Glomerular endothelial cell (primary cell): ENCODE measurements at places on chromosomes 7 and 10. TPM values are rescaled to one million over a fixed set of nuclear protein-coding genes. Genes with fewer than 3 reads are reported as not detected.

CSTF2T gene
- total RNA-seq, result 14.1 and 21.9 TPM in 2 replicates

VSTM4 gene
- 0.15 and 0.35 TPM in 2 replicates for total RNA-seq

TRPV5 gene
- not detected in 2 replicates for total RNA-seq

NACAD gene
- total RNA-seq, result 7.3 and 7.9 TPM in 2 replicates

ZNF775 gene
- 9.4 and 16.6 TPM in 2 replicates for total RNA-seq

DNA sequence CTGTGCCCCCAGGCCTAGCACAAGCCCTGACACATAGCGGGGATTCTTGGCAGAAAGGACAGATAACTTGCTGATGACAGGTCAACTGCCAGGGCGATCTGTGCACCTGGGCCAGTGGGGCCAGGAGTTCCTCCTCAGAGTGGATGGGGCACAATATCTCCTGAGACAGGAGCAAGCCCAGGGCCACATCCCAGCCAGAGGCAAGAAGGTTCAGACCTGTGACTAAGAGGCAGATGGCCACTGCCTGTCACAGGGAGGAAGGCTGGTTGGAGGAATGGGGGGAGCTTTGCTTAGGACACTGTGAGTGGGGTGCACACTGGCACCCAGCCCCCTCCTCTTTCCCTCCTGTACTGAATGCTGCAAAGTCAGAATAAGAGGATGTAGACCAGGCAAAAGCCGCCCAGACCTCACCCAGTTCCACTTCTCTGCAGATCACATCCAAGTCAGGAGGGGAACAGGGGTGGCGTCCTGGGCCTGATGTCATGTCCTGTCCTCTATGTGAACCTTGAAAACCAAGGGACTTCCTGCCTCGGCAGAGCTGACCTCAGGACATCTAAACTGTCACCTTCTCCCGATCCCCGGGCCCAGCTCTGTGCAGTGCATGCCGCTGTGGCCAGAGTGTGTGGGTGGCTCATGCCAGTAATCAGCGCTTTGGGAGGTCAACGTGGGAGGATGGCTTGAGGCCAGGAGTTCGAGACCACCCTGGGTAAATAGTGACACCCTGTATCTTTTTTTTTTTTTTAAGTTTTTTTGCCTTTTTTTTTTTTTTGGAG lies 1.3 kb downstream of the GUSB start:
- DNase-seq, result no peak

DNA sequence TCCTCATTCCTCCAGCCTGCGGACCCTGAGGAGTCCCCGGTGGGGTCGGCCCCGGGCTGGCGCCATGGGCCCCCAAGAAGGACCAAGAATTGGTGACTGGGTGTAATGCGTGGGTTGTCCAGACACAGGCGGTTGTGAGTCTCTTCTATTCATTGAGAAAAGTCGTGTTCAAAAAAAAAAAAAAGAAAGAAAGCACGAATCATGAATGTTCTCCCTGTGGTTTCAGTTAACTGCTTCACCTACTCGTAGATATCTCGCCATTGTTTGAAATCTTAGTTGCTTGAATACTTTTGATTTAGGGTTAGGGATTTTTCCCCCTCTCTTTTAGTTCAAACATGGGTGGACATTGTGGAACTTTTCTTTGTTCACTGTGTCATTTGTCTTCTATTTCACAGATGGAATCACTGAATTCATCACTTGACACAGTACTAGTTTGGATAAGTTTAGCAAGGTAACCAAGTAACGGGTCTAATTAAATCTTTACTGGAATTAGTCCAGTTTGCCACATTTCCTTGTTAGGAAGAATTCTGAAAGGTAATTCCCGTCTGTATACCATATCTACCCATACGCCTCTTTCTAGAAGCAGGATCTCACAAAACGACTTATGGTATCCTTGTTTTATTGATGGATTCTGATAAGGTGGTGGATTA lies 775 bp downstream of the STARD3NL start:
- no peak for DNase-seq

DNA sequence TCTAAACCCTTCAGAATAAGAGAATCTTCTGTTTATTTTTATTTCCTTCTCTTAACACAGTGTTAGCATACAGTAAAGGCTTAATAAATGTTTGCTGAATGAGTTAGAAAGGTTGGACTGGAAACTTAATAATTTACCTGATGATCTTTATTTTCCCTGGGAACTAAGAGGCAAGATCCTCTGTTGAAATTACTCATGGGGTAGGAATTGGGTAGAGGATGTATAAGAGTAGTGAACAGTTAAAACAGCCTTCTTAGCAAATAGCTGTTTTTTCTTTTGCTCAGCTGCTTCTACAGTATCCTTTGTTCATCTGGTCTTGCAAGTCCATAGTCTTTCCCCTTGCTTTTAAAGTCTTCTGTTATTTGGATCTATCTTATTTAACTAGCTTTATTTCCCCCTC lies 80.0 kb downstream of the AKAP9 start:
- DNase-seq, result no peak

DNA sequence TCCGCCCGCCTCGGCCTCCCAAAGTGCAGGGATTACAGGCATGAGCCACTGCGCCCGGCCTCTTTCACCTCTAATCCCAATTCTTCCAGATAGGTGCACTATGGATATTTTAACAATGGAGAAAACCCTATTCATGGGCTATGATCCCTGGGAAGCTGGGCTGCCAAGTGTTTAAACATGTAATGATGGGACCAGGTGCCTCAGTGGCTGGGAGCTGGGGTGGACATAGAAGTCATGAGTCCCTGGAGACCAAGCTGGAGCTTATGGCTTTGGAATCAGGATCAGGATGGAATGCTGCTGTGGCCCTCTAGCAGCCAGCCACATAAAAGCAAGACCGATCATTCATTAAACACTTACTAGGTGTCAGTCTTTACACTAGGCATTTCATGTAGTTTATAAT lies 41.8 kb upstream of the IGFBP3 start:
- DNase-seq, result no peak

- no peak for DNase-seq
These were observed 80.3 kb upstream of the SKAP2 start for GRCh38 chr7:26944501-26945358.

GRCh38 chr10:70815504-70816219 lies at the start of gene SGPL1:
Gene SGPL1 (plus strand): TSS chr10:70815948. CDS start chr10:70816854, 906 bp downstream.
- DNase-seq, result no peak

GRCh38 chr7:93955304-93955703 lies 33.8 kb downstream of the GNG11 start:
- DNase-seq, result no peak

GRCh38 chr10:96395931-96396877 lies 37.4 kb upstream of the OPALIN start:
- no peak for DNase-seq

GRCh38 chr10:79243181-79244067 lies 103.8 kb upstream of the PPIF start:
- DNase-seq, result no peak

DNA sequence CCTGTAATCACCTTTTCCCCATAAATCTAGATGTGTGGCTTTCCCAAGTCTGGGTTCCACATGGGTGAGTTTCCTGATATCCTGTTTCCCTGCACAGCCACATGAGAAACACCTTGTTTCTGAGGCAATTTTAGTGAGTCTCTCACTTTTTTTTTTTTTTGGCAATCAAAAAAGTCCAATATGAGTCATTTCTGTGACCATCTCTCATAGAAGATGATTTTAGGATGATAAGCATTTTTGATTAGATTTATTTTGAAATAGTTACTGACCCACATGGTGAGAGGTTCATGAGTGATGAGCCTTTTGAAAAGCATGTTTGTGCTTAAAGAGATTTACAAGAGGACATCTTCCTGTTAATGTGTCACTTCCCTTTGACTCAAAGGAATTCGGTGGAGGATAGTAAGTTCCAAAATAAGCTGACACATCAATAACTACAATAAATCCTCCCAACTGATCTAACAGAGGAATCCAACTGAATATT lies 464.0 kb downstream of the INHBA start:
- no peak for DNase-seq

DNA sequence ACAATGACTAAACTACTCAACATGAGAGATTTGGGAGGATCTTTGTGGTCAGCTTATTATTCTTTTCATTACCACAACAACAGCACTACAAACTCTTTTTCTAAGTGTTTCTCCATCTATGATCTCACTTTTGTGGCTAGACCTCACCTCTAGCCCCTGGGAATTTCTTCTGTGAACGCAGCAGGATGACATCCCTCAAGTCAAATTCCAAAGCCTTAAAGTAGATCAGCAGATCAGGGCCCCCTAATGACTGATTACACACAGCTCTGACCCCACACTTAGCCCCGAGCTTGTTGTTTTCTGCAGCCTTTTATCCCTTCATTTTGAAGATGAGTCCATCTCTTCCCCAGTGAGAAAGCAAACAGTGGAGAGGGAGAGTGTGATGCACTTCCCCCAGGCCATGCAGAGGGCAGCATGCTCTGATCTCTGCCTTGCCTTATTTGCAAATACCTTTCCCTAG lies 27.3 kb downstream of the TFAM start:
- DNase-seq, result no peak

DNA sequence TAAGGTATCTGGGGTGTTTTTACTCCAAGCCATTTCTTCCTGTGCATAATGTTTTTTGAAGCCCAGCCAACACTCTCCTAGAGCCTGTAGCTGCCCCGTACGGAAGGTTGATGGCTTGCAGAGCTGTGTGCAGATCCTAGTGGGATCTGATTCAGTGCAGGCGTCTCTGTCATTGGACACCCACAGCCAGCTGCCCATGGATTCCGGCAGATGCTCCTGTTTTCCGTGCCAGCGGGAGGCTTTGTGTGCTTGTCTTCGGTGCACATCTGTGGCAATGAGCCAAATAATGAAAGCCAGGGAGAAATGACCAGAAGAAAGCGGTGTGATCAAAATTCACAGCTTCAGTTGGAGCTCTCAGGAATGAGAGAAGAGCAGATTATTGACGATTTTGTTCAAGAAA lies 426.4 kb downstream of the TYW1 start:
- no peak for DNase-seq

- no peak for DNase-seq
These were observed 86.0 kb downstream of the ICA1 start for GRCh38 chr7:8175929-8176369.

DNA sequence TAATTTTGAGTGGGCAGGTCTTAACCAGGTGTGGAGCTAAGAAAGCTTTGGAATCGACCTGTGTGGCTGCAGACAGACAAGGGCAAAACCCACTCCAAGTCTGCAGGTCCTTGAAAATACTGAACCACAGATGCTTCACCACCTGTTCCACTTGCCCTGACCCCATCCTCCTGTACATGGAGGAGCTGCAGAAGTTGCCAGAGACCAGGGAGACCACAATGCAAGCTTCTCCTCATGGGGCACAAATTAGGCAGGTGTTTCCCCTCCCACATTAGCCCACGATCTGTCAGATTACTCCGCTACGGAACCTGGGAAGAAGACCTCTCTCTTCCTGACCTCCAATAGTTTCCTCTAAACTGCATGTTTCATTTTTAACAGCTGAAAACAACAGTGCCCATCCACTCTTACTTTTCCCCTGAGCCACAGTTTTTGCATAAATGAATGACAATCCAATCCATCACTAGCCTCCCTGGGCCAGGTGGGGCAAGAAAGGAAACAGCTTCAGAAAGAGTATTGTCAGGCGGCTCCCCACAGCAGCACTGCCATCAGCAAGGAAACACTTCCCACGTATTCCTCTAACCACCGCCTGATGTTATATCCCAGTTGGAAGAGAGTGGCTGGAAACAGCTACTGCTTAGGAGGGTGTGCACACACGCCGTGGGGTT lies 141.6 kb downstream of the PRKAG2 start:
- no peak for DNase-seq

DNA sequence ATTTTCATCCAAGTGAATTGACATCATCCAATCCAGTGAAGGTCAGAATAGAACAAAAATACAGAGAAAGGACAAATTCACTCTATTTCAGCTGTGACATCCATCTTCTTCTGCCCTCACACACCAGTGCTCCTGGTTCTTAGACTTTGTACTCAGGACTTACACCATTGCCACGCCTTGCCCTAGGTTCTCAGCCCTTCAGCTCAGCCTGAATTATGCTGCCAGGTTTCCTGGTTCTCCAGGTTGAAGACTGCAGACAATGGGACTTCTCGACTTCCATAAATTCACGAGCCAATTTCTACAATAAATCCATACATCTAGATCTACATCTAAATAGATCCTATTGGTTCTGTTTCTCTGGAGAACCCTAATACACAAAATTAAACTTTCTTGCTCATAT lies 181.2 kb upstream of the KCND2 start:
- no peak for DNase-seq

DNA sequence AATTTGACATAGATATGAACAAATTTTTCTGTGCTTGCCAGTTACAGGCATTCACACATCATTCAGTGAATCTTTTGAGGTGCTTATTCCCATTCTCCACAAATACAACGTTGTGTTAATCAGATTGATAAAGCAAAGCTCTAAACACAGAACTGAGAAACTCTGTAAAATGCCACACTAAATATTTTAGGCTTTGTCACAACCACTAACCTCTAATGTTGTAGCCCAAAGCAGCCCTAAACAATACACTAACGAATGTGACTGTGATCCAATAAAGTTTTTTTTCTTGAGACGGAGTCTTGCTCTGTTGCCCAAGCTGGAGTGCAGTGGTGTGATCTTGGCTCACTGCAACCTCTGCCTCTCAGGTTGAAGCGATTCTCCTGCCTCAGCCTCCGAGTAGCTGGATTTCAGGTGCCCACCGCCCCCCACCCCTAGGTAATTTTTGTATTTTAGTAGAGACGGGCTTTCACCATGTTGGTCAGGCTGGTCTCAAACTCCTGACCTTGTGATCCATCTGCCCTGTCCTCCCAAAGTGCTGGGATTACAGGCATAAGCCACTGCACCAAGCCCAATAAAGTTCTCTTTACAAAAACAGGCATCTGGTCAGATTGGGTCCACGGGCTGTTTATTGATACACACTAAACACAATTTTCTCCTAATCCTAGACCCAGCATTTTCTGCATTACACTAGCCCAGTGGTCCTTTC lies 6.9 kb downstream of the CYCS start:
- DNase-seq, result no peak

DNA sequence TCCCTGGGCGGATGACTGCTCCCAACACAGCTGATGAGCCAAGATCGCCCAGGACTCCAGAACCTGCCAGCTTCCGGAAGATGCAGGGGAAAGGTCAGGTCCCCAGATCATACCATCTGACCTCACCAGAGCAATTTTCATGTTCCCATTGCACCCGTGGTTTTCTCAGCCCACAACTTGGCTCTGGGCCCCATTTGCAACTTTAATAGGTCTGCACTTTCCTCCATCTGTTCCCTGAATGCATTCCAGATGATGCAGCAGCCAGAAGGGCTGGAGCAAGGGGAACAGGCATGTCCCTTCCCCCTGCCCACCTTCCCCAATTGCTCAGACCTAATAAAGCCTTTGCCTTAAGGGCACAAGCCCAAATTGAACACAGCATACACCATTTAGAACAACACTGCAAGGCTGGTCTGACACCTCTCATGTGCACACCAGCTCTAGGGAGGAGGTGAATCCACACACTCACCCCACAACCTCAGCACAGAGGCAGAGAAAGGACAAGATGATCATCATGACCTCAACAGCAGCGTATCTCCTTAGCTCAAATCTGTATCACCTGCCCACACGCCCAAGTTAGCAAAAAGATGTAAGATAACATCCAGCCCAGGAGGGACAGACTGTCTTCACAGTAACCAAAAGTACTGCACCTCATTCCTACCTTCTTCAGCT lies 87.5 kb downstream of the PLXNA4 start:
- no peak for DNase-seq

GRCh38 chr7:100676501-100677306 lies 3.2 kb downstream of the GNB2 start:
- no peak for DNase-seq
